ENCODE measurements at places on chromosomes 7 and 10.

GRCh38 chr7:91582799-91583477, 297.6 kb downstream of the MTERF1 start:
- no peak for DNase-seq

DNA sequence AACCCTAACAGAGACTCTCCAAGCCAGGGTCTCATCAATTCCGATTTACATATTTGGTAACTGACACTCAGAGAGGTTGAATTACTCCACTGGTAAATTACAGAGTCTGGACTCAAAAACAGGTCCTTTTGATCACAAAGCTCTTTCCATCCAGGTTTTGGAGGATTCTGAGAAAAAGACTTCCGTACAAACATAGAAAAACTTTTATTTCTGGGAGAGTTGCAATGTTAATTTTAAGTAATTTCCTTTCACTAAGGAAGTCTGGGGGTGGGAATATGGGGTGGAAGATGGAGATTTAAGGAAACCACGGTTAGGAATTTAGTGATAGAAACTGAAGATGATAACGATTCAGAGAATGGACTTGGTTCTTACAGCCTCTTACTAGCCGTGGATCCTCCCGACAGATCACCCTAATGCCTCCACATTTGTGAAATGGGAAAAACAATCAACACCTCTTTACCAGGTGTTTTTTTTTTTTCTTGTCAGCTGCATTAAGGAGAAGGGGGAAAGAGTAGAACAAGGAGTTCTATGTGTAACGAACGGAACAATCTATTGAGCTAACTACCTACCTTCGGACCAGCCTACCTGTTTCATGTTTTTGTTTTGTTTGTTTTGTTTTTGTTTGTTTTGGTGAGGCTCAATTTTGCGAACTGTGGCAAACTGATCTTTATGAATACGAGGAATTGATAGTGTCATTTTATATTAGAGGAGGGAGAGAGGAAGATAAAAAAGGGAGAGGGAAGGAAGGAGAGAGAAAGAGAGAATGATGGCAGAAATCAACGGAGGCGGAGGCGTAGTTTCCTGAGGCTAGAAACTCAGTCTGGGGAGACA, 1.7 kb upstream of the RBM20 start:
- DNase-seq, result no peak

DNA sequence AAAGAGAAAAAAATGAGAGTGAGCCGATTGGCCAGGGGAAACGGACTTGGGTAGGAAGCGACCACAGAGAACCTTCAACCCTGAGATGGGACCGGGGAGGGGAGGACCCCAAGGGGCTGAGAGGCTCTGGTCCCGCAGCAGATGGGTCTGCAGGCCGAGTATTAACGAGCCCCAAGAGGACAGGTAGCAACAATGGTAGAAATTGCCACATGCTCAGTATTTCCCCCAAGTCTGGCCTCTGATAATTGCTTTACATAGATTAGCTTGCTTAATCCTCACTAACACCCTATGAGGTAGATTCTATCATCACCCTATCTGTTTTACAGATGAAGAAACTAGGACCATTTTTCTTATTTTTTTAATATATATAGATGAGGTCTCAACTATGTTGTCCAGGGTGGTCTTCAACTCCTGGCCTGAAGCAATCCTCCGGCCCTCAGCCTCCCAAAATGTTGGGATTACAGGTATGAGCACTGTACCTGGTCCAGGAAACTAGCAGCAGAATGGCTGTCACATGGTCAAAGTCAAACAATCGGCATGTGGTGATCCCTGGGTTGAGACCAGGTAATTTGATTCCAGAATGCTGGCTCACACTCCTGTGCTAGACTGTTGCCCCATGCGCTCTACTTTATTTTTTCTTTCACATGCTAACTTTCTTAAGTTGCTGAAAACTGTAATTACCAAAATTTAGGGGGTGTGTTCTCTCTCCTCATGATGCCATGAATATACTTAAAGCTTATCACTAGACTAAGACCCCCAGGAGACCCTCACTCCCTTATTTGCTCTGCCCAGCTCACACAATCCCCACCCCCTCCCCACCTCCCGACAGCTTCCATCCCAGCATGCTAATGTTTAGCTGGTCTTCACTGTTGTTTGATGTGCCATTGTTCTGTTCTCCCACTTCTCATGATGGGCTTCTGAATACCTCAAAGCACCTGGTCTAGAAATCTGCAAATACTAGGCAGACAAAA, 67.9 kb upstream of the AFAP1L2 start:
- no peak for DNase-seq

- DNase-seq, result no peak
Measured at GRCh38 chr10:79079490-79080355, 11.0 kb downstream of the ZMIZ1 start.

- DNase-seq, result no peak
Measured at GRCh38 chr7:29770371-29770770, 35.9 kb upstream of the WIPF3 start.

DNA sequence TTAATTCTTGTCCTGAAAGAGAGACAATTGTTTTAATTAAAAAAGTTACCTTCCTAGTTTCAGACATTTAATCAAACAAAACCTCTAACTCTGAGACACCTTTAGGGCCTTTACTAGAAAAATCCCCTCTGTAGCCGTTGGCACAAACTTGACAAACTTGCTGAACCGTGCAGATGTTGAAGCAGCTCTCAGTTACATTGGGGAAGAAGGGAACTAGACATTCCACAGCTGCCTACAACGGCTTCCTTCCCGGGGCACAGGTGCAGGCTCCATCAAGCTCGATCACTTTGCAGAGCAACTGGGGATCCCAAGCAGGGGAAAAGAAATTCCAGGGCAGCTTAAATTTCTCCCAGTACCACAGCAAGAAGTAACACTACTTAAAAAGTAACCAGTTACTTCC, 141.3 kb downstream of the SKAP2 start:
- no peak for DNase-seq

GRCh38 chr10:123858907-123859652, 32.5 kb downstream of the CPXM2 start:
- DNase-seq, result no peak

DNA sequence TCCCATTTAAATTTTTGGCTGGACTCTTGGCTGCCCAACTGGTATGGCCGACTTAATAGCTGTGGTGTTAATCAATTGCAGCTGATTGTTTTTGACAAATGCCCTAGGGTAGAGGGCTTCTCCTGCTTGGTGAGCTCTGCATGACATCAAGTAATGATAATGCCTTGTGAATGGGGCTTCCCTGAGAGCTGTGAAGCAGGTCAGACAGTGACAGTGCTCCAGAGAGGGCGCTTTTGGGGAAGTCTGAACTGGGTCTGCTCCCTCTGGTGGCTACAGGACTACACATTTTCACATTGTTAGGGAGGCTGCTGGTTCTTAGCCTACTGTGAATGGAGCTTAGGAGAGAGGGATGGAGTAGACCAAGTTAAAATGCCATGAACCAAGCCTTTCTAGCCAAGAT, 98.8 kb downstream of the SDK1 start:
- DNase-seq, result no peak

- DNase-seq, result no peak
Measured at GRCh38 chr10:82865366-82865765, 990.4 kb downstream of the NRG3 start.

GRCh38 chr10:114420811-114421485, 16.6 kb upstream of the AFAP1L2 start:
- no peak for DNase-seq

- DNase-seq, result no peak
Measured at GRCh38 chr7:1992554-1992953, 240.2 kb downstream of the MAD1L1 start.

DNA sequence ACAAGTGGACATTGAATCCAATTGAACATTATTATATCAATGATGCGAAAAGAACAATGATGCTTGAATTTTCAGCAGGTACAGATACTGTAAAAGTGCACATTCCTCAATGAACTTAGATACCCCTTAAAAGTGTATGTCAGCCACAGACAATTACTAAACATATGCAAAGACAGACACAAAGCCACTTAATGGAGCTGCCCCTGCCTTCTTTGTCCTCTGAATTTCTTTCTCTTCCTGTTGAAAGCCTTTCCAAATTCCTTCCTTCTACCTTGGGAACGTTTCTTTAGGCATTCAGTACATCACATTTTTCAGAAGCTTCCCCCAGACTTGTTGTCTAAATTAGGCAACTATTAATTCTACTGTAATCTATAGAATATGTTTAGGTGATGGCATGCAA, 706.8 kb upstream of the MBL2 start:
- no peak for DNase-seq

DNA sequence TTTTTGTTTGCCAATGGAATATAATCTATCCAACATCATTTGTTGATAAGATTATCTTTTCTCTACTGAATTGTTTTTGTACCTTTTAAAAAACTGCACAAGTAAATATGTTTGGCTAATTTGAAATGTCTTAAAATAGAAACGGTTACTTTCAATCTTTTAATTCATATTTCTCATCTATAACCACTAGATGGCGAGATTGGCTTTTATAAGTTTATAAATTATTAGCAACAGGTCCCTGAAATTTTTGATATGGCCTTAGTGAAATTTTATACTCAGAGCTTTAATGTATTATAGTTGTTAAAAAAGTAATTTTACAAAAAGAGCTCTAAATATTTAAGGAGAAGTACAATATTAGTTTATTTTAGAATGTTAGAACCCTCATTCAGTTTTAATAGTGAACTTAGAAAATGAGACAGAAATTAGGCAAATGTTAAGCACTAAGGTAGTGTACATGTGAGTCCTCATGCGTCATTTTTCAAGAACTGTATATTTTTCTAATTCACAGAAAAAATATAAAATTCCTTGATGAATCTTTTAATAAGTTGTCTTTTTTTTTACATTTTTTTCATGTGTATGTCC, 592.5 kb downstream of the ARL4A start:
- DNase-seq, result no peak

All from stimulated activated CD8-positive, alpha-beta memory T cell treated with anti-CD3 and anti-CD28 coated beads, Interleukin-4, amount 100 ng/mL, for 4 hours (primary cell).